ENCODE measurements at places on chromosomes 12 and 14. TPM values are rescaled to one million over a fixed set of nuclear protein-coding genes. Genes with fewer than 3 reads are reported as not detected.

Gene RPS6KA5
- total RNA-seq, result 12.0 TPM

Gene SETD1B
- total RNA-seq, result 8.2 TPM

Gene TRPV4
- not detected for total RNA-seq

Gene PRPF40B
- 7.7 TPM for total RNA-seq

Gene LRTM2
- not detected for total RNA-seq

Gene SLC10A1
- not detected for total RNA-seq

Gene PROX2
- total RNA-seq, result 0.07 TPM

Gene MGST1
- not detected for total RNA-seq

Gene CLEC2B
- total RNA-seq, result 30.7 TPM

Gene LRRC9
- total RNA-seq, result not detected

Gene CHPT1
- total RNA-seq, result 20.0 TPM

Gene AKAP5
- total RNA-seq, result 0.57 TPM

Gene DDX11
- total RNA-seq, result 136 TPM
